ENCODE measurements at places on chromosomes 7 and 10. TPM values are rescaled to one million over a fixed set of nuclear protein-coding genes. Genes with fewer than 3 reads are reported as not detected.

PRSS2 gene
- not detected for total RNA-seq

DNA sequence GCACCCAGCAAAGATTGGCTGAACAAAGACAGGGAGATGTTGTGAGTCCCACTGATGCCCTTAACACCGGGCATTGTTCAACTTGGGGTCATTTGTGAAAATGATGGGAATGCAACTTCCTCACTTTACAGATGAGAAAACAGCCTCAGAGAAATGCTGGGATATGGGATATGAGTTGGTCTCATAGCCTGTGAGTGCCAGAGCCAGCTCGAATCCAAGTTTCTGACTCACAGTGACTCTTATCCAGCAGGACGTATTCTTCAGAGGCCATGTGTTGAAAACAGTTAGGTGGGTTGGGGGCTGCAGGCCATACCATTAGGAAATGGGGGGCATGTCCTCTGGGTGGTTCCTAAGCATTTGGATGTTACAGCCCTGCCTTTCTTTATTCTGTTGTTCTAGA is 45.2 kb downstream of the KIAA1217 start:
- peak; percentile 71 for DNase-seq

GRCh38 chr10:32348297-32349198 is 1.6 kb upstream of the EPC1 start:
- DNase-seq = no peak

- DNase-seq = no peak
Observed at GRCh38 chr10:88260329-88261051, 322.6 kb downstream of the RNLS start.
